ENCODE measurements at places on chromosomes 6 and 20.

DNA sequence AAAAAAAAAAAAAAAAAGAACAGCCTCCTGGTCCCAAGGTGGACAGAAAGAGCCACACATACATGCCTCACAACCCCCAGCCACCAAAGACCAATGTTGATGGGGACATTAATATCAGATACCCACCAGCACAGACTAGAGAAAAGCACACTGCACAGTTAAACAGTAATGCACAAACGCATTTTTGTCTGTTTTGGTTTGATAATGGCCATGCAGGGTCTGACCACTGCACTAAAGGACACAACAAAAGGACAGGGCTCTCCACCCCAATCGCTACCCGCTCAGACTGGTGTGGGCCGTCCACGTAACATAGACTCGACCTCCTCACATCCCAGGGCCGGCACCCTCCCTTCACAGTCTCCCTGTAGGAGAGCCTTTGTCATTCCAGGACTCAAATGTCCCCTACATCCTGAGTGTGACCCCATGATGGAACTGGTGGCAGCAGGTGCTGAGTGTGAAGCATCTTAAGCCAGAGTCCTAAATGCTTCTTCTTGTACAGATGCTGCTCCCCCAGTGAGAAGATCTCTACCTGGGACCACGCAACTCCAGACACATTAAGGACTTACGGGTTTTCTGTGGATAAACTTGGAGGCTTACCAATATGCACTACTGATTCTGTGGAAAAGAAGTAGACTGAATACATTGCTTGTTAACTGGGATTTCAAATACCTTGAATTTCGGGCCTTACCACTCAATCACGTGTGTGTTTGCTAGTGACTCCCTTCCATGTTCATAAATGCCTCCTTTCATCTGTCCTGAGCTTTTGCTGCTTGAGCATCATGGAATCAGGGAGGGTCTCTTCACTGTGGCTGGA is 28.0 kb downstream of the RRBP1 start:
- no peak for DNase-seq

- DNase-seq = no peak
Observed at GRCh38 chr20:64069614-64070243, 6.7 kb downstream of the TCEA2 start.

- no peak for DNase-seq
Observed at GRCh38 chr20:35887393-35888064, 66.8 kb downstream of the SCAND1 start.

DNA sequence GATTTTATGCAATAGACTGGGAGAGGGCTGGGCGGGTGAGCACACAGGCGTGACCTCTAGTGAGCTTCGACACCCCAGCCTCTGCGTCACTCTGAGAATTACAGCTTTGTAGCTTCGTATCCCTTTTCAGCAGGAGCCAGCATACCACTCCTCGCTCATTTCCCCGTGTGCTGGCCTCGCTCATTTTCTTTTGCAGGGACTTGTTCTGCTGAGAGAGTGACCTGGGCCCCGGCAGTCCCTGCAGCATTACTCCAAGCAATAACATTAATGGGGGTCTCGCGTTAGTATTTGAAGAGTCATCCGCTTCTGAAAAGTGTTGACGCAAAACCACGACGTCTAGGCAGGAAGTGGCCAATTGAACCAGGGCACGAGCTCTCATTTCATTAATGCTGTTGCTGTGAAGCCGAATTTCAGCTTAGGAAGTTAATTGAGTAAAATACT is 193.7 kb downstream of the QKI start:
- DNase-seq = no peak

GRCh38 chr6:169101036-169101805 is 152.4 kb downstream of the THBS2 start:
- no peak for DNase-seq

DNA sequence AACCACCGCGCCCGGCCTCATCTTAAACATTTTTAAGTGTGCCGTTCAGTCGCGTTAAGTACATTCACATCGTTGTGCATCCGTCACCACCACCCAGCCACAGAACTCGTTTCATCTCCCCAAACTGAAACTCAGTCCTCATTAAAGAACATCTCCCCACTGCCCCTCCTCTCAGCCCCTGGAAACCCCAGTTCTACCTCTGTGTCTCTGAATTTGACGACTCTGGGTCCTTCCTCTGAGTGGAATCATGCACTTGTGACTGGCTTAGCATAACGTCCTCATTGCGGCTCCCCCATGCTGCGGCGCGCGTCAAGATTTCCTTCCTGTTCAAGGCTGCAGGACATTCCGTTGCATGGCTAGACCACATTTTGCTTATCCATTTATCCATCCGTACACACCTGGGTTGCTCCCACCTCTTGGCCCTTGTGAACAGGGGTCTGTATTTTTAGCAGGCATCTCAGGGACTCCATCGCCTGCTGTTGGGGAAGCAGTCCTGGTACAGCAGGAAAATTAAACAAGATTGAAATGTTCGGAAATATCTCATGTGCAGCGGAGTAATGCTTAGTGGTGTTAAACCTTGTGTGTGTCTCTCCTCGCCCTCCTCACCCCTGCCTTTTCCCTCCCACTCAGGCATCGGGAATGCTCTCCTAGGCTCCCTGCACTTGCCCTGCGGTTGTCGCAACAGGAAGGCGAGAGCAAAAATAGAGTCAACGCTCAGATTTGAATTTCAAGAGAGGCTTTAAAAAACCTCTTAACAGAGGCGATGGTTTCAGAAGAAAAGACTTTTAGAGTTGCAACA is 127.9 kb downstream of the PXDC1 start:
- no peak for DNase-seq

GRCh38 chr6:96613291-96613999 is 50.5 kb downstream of the FHL5 start:
- no peak for DNase-seq

- peak; percentile 60 for DNase-seq
Observed at GRCh38 chr6:42453654-42454427, 2.1 kb upstream of the TRERF1 start.

DNA sequence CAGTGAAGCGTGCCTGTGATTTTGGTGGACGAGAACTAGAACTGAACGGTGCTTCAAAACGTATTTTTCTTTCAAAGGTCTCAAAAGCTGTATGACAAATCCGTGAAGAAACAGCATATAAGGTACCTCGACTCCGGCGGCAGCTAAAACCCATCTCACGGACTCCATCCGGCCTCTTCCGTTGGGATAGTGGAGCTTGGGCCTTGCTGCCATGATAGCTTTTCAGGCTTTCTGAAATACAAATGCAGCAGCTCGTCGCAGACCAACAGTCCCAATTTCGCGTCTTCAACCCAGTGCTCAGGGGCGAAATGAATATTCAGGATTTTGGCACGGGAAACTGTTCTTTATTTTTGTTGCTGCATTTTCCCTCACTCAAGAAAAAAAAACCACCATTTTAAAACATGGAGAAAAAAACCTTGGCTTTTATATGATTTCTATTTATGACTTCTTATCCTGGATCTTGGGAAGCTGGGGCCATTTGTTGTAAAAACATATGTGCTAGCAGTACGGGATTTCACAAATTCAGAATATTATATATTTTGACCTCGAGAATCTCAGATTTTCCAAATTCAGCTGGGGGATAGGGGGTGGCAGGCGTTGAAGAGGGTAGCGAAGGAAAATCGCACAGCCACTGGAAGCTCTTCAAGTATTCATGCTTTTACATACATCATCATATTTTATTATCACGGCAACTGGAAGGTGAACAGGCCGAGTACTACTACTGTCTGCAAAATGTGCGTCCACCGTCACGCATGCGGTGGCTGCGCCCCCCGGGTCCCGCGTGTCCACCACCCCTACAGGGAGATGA is 849 bp downstream of the GSTA4 start:
- DNase-seq = peak; percentile 60

GRCh38 chr20:48648482-48649051 is 179.2 kb downstream of the PREX1 start:
- DNase-seq = no peak

DNA sequence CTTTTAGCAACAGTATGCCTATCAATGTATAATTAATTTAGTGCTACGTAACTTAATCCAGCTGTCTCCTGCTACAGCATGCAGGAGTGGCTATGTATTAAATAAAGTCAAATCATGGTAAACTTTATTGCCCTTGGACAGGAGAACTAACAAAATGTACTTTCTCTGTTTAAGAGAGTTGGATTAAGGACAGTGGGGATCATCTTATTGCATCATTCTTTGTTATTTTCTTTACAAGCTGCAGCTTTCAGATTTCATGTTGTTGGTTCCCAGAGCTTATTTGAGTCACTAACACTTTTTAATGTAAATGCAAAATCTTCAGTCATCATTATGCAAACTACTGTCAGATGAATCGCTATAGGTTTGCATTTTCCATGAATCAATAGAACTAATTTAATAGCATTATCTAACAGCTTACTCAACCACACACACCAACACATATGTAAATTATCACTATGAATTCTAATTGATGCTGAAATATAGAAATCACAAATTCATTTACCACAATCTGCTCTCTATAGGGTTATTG is 424.7 kb downstream of the MMUT start:
- DNase-seq = peak; percentile 6

DNA sequence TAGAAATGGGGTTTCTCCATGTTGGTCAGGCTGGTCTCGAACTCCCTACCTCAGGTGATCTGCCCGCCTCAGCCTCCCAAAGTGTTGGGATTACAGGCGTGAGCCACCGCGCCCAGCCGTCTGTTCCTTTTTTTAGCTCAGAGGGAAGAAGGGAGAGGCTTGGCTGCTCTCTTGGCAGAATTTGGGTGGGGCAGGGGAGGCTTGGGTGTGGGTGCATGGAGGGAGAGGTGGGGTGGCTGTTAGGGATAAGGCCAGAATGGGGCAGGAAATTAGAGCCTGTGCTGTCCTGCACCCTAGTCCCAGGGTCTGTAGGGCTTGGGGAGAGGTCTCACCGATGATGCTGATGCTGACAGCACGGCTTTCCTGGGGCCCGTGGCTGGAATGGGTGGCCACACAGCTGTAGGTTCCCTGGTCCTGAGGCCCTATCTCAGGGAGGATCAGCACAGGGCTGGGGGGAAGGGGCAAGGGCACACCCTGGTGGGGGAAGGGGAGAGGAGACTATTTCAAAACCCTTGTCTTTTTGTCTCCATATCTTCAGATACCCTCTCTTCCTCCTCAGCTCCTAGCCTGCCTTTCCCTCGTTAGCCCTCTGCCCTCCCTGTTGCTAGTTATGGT is 2.0 kb downstream of the AGER start:
- DNase-seq = no peak

Data from cardiac fibroblast (primary cell).